ENCODE measurements at places on chromosomes 3 and 15.
A peak's percentile ranks its signal among the peaks of the same experiment; 100 is the strongest.

- DNase-seq, result no peak
Measured at GRCh38 chr15:70169147-70169546, 71.4 kb upstream of the TLE3 start.

GRCh38 chr3:36097209-36097608 is 283.1 kb upstream of the STAC start:
- DNase-seq, result no peak

DNA sequence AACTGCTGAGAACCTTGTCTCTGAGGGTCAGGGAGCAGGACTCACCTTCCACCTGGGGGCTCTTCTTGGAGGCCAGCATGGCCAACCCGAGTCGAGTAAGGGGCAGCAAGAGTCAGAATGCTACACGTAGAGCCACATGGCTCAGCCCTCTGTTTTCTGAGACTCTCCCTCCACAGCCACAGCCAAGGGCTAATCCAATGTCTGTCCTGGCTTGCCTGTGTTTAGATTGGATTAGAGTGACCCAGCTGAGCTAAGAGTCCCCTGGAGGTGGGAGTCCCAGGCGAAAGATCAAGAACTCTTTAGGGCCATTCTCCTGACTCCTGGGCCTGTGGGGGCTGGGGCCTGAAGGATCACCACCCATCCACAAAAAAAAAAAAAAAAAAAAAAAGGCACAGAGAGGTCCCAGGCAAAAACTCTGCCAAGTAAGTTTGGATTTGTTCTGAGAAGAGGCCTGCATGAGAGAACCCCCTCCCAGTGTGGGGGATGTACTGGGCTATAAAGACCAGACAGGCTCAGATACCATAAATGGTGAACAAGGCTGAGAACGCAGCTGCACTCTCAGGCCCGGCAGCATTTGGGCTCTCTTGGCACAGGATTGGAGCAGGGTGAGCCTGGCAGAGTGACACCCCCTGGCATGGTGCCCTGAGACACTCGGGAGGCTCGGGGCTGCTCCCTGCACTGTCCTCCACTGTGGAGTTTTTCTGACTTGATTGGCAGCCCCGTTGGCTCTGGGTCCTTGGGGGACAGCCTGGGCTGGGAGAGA is 88.0 kb upstream of the OSBPL11 start:
- DNase-seq, result no peak

DNA sequence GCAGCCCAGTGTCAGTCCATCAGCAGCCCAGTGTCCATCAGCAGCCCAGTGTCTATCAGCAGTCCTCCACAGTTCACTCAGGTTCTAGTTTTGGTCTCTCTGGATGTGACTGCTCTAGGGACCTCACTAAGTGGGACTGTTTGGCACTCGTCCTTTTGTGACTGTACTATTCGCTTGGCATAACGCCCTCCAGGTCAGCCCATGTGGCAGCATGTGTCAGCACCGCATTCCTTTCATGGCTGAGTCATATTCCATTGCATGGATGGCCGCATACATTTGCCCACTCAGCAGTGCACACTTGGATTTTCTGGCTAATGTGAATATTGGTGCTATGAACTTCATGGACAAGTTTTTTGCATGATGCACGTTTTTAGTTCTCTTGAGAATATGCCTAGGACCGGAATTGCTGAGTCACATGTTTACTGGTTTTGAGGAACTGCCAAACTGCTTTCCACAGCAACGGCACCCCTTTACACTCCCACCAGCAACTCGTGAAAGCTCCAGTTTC is 16.4 kb downstream of the CHST13 start:
- peak; percentile 87 for DNase-seq

GRCh38 chr3:124928333-124929202 is 6.0 kb downstream of the MUC13 start:
- peak; percentile 37 for DNase-seq

GRCh38 chr15:30921781-30922479 is 18.2 kb downstream of the FAN1 start:
- DNase-seq, result no peak

GRCh38 chr3:194107107-194107506 is 28.8 kb upstream of the HES1 start:
- DNase-seq, result no peak

DNA sequence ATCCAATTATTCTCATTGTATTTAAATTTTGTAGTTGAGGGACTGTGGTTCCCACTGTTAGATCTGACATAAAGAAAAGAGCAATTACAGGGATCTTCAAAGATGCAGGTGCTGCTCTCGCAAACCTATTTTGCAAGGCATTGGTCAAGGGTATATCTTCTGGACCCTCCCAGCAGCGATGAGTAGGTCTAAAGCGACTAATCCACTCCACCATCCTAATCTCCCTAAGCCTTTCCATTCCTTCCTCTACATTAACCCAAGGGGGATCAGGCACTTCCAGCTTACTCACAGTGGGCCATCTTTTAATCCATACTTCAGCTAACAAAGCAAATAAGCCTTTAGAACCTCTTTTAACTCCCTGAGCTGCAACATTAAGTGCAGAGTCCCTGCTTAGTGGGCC is 37.0 kb upstream of the CPOX start:
- DNase-seq, result no peak

DNA sequence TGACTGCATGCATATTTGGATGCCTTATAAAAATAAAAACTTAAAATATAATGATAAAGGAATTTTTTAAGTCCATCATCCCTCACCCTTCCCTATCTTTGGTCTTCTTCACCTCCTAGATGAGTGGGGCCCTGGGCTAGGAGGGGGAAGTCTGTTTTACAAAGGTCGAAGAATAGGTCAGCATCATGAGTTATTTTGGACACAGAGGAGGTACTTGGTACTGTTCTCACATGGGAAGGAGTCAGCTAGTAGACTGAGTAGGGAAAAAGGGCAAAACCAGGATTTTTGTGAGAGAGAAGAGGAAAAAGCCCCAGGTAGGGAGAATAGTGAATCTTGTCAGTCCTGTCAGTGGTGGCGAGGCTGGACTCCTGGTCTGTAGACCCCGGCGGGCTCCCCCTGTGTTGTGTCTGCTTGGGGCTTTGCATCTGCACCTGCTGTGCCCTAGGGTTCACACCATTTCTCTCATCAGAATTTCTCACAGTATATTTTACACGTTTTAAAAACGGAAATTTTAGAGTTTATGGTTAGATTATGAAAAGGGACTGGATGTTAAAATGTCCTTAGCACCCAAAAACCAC is 17.2 kb downstream of the GCSAM start:
- DNase-seq, result no peak

DNA sequence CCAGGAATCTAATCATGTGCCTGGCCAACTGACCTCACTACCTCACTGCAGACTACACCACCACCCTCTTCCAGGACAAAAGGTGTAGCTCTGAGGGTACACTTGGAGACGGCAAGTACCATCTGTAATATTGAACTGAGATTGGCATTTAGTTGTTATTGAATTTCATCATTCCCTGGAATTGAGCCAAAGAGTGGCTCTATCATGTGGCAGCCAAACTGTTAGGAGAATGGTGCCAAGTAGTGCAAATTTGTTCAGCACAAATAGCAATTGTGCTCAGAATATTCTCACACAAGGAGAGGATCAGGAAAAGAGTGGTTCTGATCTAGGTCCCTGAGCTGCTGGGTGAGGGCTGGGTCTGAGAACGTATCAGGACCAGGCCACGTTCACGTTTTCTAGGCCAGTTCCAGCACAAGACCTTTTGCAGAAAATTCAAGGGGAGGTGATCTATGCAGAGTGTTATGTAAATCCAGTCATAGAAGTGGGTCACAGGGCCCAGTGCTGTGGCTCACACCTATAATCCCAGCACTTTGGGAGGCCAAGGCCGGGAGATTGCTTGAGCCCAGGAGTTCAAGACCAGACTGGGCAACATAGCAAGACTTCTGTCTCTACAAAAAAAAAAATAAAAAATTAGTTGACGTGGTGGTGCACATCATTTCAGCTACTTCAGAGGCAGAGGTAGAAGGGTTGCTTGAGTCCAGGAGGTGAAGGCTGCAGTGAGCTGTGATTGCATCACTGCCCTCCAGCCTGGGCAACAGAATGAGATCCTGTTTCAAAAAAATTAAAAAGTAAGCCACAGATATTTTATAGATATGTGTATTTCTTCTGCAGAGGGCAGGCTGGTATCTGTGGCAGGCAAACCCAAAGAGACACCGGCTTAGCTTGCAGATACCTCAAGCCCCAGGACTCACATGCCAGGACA is 31.9 kb upstream of the CFAP161 start:
- no peak for DNase-seq

DNA sequence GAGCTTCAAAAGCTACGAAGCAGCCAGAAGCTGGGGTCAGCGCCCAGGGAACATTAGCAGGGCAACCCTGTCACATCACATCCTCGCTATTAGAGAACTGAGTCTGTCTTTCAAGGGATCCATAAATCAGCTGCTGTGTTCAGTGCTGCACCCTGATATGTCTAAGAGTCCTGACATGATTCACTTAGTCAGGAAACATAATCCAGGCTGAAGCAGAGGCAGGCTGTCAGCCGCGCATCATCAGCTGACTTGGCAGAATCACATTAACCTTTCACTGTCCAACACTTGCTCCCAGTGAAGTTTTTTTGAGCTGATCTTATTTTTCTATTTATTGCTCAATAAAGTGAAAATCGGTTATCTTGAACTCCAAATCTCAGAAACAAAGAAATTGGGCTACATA is 23.5 kb downstream of the MYH15 start:
- no peak for DNase-seq

- no peak for DNase-seq
Measured at GRCh38 chr3:141996437-141996836, 120.0 kb downstream of the ATP1B3 start.

DNA sequence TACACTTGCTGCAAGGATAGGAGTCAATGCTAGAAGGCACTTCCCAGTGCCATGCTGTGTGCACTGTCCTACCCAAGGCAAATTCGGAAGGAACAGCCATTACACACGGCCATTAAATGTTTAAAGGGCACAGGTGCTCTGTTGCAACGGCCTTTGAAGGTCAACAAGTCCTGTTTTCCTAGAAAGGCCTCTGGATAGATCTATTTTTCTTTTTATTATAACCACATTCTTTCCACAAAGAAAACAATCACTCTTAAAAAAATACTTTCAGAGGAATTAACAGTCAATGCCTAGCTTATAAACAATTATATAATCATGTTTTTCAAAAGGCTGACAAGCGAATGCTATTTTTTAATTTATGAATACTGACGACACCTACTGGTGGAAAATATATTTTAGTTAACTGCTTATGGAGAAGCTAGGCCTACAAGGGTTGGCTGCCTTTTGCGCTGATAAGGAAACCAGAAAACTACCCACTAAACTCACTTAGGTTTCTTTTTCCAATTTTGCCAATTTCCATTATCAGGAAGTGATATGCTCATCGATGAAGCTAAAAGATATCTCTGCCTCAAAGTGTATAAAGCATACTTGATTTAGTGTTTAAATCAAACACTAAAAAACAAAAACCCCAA is 2.4 kb downstream of the ARHGEF3 start:
- DNase-seq, result no peak

DNA sequence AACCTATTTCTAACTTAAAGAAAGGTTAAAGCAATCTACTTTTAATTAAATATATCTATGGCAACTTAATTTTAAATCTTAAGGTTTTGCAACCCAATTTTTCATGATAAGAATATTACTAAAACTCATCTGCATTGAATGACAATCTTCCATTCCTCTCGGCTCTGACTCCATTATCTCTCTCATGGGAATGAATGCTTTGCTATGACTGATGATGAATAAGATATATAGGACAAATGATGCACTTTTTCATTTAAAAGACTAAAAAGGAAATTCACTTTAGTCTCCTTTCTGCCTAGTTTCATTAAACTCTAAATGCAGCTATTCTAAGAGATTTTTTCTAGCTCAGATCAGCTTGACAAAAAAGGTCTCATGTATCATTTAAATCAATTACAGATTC is 68.7 kb downstream of the GBE1 start:
- DNase-seq, result no peak

DNA sequence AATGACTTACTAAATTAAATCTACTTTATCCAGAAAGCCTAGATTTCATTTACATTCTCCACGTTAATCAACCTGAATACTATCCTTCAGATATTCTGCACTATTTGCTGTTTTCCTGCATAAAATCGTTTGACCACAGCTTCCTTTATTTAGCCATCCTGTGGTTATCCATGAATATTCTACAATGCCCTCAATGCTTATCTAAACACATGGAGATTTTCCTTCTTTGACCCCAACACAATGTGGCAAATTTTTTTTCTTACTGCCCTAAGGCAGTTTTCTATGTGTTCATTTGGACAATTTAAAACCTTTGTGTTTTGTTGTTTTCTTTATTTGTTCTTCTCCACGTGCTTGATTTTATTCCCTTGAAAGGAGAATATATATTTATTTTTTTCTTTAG is 495.5 kb upstream of the ROBO1 start:
- no peak for DNase-seq

DNA sequence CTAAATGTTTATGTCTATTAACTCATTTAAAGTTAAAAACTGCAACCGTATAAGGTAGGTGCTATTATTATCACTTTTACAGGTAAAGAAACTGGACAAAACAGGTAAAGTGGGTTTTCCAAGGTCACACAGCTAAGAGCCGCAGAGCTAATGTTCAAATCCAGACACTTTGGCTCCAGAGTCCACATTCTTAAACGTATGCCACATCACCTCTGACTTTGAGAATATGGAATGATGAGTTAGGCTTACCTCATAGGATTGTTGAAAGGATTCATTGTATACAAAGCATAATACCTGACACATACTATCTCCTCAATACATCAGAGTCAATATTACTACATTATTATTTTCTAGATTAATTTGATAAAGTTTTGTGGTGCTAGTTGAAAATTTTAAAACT is 240.9 kb upstream of the STT3B start:
- DNase-seq, result no peak

All from GM04504 (cell line).